Stimulated activated CD4-positive, alpha-beta T cell treated with anti-CD3 and anti-CD28 coated beads, Interleukin-1b, Interleukin-23, amount 100 ng/mL, for 1 hour (primary cell): ENCODE measurements at places on chromosomes 7 and 10.

DNA sequence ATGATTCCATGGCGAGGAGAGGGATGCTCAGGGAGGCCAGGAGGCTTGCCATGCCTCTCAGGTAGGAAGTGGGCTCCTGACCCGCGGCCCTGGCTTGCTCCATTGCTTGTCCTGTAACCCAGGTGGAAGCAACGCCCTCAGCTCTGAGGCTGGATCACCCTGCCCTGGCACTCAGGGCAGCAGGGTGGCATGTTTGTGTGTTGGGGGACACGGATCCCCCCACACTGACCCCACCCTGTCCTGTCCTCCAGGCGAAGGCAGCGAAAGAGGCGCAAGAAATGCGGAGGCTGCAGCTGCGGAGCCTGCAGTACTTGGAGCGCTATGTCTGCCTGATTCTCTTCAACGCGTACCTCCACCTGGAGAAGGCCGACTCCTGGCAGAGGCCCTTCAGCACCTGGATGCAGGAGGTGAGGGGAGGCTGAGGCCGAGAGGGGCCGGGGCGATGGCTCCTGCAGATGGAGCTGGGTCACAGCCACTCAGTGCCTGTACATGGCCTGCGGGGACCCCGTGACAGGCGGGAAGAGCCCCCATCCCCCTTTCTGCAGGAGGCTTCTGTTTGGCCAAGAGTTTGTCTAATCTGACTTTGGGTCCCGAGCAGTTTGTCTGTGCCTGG, 38.3 kb downstream of the PRF1 start:
- no peak for DNase-seq

- no peak for DNase-seq
These were observed 91.0 kb upstream of the LRRTM3 start for GRCh38 chr10:66834802-66835201.

- no peak for DNase-seq
These were observed 18.3 kb downstream of the C7orf25 start for GRCh38 chr7:42893346-42894240.

DNA sequence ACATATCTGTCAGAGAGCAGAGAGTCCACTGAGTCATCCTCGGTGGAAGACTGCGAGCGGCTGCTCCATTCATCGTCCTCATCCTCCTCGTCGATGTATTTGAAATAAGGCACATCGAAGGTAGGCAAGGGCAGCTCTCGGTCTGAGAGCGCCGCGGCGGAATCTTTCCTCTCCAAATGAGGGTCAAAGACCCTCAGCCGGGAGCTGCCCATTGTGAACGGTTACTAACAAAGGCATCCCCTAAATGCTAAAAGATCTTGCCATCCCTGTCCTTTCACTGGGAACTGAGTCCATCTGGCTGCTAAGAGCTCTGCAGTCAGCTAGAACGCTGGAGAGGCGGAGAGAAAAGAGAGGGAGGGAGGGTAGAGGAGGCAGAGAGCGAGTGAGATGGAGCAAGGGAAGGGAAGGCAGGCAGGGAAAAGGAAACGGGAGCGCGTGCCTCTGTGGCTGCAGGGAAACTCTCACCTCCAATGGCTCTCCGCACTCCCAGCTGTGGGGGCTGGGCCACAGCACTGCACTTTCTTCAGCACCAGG, 163.4 kb downstream of the RAPGEF5 start:
- no peak for DNase-seq

DNA sequence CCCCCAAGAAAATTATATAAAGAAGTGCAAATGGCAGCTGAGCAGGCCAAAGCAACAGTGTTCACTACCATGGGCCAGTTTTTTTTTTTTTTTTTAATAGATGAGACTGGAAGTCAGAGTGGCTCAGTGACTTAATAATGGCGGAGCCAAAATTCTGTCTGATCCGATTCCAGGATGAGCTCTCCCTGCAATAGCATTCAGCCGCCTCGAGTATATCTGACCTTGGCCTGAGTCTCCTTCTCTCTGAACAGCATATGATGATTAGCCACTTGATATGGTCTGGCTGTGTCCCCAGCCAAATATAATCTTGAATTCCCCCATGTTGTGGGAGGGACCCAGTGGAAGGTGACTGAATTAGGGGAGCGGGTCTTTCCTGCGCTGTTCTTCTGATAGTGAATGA, 76.7 kb upstream of the PRLHR start:
- DNase-seq, result no peak

- no peak for DNase-seq
These were observed 315.2 kb downstream of the GATA3 start for GRCh38 chr10:8369666-8370065.

GRCh38 chr7:28192786-28193585, 12.4 kb upstream of the JAZF1 start:
- DNase-seq, result no peak

- no peak for DNase-seq
These were observed 19.4 kb downstream of the SPAM1 start for GRCh38 chr7:123944395-123944794.
